KBM-7 (cell line): ENCODE measurements at places on chromosomes 2 and 18.

DNA sequence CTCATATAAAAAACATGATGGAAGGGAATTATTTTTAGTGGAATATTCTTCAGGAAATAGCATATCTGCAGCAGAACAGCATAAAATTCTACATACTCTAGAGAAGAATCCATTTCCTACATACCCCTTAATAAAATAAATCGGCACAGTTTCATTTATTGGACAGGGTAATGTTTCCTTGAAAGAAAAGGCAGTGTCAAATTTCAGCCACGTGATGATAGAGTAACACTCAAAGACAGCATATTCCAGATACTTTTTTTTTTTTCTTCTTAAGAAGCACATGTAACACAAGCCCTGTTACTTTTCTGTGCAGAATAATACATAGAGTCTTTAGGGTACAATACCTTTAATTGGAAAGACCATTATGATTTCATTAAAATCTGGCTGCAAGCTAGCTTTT is 204.4 kb downstream of the SRBD1 start:
- no peak for DNase-seq

DNA sequence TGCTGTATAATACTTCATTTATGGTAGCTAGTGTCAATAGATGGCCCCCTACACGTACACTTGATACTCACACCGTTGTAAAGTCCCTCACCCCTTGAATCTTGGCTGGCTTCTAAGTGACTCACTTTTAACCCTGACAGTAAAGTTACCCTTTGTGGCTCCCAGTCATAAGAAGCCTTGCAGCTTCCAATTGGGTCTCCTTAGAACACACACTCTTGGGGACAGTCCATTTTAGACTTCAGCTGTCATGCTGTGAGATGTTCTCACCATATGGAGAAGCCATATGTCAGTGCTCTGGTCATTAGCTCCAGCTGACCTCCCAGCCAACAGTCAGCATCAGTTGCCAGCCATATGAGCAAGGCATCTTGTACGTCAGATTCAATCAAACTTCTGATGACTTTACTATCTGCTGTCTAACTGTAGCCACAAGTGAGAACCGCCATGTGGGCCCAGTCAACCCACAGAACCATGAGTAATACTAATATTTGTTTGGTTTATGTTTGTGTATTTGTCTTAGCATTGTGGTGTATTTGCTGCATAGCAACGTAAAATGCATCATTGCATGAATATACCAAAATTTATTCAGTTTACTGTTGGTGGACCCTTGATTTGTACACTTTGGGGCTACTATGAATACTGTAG is 68.3 kb downstream of the PTPN4 start:
- no peak for DNase-seq

DNA sequence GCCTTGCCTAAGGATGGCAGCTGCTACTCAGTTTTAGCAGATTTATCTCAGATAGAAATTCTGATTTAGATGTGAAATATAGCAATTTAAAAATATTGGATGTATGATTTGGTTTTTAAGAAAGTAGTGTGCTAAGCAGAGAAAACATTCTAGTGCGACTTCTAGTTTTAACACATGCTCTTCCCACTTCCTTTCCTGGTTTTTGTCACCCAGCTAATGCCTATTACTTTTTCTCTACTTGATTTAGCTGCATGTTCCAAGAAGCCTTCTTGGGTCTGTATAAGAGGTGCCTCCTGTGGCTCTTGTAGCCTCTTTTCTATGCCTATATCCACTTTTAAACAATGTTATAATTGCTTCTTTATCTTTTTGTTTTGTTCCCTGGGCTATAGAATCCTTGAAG is 53.0 kb downstream of the GPD2 start:
- no peak for DNase-seq

DNA sequence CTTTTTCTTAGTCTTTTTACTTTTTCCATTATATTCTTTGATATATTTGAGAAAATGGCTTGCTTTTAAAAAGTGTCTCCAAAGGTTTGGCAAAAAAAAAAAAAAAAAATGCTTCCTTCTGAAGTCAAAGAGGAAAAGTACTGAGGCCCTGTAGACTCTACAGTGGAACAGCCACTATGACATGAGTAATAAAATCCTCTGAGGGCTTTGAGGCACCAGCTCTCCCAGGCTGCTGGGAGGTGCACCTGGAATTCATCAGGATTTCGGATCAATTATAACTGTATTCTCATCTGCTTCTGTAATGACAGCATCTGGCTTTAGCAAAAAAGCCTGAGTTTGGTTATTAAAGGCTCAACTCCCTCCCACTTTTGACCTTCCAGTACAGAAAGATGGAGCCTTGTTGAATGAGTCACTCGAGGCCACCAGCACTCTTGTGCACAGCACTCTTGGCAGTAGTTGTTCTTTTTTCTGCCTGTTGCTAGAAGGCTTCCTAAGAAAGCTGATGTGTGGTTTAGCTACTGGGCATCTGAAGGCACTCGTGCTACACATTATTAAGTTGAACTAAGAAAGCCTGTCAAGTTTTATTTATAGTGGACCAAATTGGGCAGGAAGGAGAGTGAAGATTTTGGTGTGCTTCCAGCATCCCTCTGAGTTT is 131.3 kb downstream of the PRPF40A start:
- no peak for DNase-seq

DNA sequence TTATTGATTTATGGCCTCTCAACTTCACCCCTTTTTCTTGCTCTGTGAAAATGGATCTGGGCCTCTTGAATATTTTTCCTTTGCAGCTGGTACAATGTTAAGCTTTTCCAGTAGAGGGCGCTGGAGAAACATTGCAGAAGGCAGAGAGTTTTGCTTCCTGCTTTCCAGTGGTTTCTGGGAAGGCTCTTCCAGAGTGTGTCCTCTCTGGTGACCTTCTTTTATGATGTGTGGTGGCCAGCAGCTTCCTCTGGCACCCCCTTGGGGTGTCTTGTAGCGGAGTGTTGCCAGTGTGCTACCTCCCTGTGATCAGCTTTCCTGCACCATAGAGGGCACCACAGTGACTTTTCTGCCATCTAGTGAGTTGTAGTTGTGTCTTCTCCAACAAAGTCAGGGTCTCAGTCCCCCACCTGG is 25.4 kb upstream of the MGAT5 start:
- DNase-seq = peak; percentile 46

DNA sequence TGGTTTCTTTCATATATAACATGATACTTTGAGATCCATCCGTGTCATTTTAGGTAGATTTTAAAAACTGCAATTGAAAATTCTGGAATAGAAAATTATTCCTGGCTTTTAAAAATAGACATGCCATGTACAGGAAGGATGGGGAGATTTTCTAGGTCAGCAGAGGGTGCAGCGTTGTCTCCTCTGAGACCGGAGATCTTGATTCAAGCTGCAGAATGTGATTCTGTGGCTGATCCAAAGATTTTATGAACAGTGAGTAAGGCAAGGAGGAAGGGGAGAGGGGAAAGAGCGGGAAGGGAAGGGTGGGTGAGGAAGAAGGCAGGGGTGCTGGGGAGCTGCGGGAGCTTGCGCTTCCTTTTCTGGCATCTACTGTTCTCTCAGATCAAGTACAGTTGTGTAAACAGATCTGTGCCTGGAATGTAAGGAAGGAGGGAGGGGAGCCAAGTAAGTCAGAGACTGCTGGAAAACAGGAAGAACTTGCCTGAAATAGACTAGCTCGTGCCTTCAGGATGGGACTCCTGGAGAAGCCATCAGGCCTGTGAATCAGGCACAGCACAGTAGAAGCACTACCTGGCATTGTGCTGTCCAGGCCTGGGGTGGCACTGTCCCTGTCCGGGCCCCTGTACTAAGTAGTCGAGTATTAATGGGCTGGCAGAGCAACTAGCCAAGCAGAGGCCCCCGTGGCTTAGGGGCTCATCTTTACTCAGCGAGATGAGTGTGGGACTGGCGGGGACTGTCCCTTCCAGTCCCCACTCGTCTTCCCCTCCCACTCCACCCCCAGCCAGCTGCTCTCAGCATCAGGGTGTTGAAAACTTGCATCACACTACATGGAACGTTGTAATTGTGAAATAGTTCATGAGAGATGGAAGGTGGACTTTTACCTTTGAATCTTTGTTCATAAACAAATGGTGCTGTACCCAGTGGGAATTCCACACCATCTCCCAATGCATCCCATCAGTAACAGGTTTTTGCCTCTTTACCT is 163.5 kb downstream of the UXS1 start:
- DNase-seq = no peak

- DNase-seq = no peak
Measured at GRCh38 chr2:133974353-133974752, 279.5 kb upstream of the MGAT5 start.

DNA sequence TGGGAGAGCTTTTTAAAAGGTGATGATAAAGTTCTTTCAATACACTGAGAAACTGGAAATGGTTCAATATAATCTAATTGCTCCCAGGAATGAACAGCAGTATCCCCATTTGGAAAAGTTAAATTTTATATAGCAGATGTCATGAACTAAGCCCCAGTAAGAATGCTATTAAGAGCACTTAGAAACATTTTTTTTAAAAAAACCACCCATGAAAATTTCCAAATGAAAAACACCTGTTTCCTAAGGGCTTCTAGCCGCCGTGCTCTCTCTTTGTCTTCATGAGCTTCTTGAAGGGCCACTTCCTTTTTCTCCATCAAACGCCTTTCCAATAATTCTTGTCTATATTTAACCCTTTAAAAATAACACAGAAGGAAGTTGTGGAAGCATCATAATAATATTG is 77.0 kb downstream of the UPP2 start:
- peak; percentile 57 for DNase-seq

GRCh38 chr2:3319134-3319533 is 58.5 kb downstream of the EIPR1 start:
- DNase-seq = no peak

- DNase-seq = no peak
Measured at GRCh38 chr18:78624646-78625279, 354.9 kb upstream of the SALL3 start.

DNA sequence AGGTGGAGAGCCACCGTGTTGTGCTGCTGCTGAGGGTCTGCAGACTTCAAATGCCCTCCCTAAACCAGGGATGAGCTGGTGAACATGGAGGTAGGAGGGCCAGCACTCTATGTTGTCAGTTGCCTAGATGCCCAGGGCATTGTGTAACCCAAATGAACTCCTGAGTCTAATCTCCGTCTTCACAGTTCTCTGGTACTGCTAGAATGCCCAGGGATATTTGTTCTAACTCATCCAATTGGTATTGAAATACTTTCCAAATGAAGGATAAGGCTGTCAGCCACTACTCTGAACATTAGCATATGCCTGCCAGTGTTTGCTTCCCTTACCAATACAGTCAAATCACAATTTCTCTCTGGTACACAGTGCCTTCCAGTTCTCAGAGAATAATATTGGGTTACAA is 492.6 kb downstream of the SLC4A3 start:
- DNase-seq = no peak

DNA sequence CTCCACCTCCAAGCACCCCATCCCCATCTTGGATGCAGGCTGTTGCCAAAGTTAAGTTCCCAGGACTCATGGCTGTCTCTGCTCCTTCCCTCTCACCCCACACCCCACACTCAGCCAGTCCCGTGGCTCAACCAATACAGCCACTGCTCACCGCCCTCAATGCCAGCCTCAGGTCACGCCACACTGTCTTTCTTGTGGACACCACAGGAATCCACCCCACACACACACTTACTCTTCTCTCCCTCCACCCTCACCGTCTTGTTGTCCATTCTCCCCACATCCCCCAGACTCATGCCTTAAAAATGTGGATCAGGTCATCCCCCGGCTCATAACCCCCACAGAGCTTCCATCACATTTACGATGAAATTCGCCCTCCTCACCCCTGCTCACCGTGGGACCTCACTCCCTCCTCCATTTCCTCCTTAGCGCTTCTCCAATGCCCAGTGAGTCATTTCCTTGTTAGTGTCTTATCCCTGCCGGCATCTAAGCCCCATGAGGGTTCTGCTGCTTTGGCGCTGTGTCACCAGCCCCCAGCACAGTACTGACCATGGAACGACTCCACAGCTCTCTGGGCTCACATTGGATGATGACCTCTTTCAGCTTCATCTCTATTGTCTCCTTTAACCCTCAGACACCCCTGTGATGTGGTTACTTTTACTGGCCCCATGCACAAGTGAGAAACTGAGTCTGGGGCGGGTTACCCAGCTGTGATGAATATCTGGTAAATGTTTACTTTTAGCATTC is 13.8 kb downstream of the MLPH start:
- DNase-seq = peak; percentile 43

GRCh38 chr2:12050396-12050795 is 304.0 kb downstream of the LPIN1 start:
- peak; percentile 27 for DNase-seq

- peak; percentile 8 for DNase-seq
Measured at GRCh38 chr18:28175930-28176697, 816 bp downstream of the CDH2 start.

- no peak for DNase-seq
Measured at GRCh38 chr2:129763966-129764365, 215.5 kb upstream of the RAB6C start.

DNA sequence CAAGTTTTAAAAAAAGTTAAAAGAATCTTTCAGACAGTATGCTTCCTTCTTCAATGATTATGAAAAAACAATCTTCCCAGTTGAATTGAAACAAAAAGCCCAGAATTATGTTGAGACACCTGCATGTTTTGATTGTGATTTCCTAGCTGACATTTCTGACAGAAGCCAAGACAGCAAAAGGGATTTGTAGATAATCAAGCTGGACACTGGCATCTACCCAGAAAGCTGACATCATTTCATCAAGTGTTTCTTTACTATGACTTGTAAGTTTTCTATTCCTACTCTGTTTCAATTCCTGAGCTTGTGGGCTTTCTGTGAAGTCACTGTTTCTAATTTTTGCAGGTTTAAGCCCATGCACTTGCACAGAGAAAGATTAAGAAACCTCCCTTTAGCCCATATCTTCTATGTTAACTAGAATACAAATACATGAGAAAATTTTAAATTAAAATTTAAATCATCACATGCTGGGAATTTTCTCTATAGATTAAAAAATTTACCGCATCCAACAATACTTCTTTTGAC is 82.9 kb upstream of the CCDC85A start:
- no peak for DNase-seq

DNA sequence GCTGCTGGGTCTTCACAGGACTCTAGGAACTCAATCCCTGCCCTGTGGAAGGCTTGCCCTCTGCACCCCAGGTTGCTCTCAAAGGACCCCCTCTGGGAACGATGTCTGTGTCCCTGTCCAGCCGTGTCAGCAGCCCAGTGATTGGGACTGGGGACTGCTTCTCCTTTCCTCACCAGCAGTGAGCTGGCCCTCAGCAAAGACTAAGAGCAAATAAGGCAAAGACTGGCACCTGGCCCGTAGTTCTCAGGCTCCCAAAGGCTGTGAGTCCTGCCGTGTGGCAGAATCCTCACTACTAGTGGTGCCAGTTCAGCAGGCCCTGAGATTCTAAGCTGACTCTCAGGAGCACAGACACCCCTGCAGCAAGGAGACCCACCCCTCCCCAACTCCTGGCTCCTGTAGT is 47.8 kb downstream of the TMEM163 start:
- peak; percentile 17 for DNase-seq

GRCh38 chr2:171893196-171893823 is 734 bp downstream of the SLC25A12 start:
- no peak for DNase-seq

DNA sequence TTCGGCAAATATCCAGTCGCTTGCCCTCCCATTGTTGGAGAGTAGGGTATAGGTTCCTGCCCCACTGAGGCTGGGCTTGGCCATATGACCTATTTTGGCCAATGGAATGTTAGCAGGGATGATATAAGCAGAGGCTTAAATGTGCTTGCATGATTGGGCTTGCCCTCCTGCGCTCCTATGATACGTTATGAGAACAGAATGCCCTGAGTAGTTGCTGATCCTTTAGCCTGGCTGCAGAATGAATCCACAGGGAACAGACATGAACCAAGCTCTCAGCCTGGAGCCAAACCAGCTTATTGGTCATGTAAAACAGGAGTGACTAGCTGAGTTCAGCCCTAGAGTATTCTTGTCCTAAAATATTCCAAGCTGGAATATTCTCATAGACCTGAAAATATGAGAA is 34.8 kb upstream of the IMP4 start:
- DNase-seq = no peak
